ENCODE measurements at places on chromosomes 6 and 20.

DNA sequence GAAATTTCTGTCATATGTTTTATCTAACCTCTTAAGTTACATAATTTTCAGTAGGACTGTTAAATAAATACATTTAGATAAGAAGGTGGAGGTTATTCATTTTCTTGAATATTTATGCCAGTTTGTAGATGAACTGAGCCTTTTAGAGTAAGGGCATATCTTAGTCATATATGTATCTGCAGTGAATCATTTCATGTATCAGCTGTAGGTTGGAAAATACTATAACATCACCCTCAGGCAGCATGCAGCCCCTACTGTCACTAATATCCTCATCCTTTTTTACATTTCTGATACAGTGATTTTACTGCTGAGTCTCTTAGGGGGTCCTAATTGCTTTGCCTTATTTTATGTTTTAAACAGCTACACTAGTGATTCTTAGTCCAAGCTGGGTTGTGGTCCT lies 19.5 kb upstream of the SUMO4 start:
- DNase-seq, result no peak

- DNase-seq, result no peak
Measured at GRCh38 chr6:57257911-57258541, 35.9 kb upstream of the RAB23 start.

DNA sequence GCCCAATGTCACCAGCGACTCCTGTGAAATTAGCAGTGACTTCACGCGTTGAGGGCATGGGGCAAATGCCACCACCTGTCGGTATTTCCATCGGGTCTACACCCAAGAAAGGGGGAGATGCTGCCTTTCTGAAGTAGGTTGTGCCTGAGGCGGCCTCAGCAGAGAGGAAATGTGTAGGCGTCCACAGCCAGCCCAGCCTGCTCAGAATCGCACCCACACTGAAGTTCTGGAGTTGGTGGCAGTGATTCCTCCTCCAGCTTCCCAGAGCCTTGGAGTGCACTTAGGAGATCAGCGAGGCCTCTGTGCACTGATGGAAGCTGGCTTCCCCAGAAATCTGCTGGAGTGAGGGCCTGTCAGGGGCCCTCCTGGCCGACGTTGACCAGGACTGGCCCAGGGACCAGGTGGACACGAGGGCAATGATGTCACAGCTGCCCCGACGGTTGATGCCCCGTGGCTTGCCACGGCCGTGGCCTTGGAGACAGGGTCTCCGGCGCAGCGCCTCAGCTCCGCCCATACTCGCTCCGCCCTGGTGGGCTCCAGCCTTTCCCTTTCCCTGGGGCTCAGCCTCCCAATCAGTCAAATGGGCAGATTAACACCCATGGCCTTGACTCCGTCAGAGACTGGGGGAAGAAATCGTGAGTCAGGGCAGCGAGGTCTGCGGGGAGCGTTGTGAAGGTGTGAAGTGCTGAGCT lies 484.8 kb downstream of the PREX1 start:
- no peak for DNase-seq

DNA sequence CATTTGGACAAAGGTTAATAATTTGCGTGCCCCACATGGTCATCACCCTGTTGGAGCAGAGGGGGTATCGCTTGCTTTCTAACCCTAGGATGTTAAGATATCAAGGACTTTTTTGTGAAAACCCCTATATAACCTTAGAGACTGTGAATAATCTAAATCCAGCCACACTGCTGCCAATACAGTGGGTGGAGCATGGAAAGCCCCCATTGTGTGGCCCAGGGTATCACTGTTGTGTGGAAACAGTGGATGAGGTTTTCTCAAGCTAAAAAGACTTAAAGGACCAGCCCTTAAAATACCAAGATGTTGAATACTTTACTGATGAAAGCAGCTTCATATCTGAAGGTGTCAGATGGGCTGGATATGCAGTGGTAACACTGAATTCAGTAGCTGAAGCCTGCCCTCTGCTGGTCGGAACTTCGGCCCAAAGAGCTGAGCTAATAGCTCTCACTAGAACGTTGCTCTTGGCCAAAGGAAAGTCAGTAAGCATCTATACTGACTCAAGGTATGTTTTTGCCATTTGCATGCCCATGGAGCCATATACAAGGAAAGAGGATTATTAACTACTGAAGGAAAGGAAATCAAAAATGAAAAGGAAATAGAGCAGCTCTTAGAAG lies 695.2 kb downstream of the PHF3 start:
- DNase-seq, result peak; percentile 21

- DNase-seq, result no peak
Measured at GRCh38 chr20:36543184-36544133, 2.1 kb downstream of the MYL9 start.

DNA sequence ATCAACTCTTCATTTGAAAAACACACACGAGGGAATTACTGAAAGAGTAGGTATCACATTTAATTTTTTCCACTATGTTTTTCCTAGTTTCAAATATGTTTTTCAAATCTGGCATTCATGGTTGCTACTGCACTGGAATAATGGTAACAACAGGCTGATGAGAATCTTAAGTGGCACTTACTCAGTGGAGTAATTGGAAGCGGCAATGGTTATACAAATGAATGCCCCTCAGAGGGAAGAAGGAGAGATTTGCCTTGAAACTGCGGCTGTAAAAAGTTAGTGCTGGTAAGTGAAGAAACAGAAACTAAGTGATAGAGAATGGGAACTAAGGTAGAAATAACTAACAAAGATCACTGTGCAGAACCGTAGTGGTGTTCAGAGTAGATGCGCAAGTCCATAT lies 41.0 kb upstream of the PDE7B start:
- DNase-seq, result no peak

- no peak for DNase-seq
Measured at GRCh38 chr6:124812067-124812466, 150.2 kb upstream of the RNF217 start.

DNA sequence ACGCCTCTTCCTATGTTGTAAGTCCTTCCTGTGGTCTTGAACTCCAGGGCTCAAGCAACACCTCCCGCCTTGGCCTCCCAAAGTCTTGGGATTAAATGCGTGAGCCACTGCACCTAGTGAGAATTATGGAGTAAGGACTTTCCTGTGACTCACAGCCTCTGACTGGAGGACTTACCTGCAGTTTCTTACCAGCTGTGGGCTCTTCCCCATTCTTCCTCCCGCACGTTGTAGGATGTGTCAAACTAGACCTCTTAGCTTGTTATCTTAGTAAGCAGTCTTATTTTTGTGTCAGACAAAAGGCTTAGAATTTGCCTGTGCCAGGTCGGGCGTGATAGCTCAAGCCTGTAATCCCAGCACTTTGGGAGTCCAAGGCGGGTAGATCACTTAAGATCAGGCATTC lies 30.9 kb downstream of the BAK1 start:
- DNase-seq, result no peak

GRCh38 chr6:39998126-39998525 lies 63.9 kb upstream of the MOCS1 start:
- DNase-seq, result no peak

All from SHP77 (cell line).